Activated naive CD4-positive, alpha-beta T cell treated with anti-CD3 and anti-CD28 coated beads for 36 hours (primary cell): ENCODE measurements at places on chromosomes 1 and 21.

- DNase-seq = no peak
These were observed 135.9 kb upstream of the HMCN1 start for GRCh38 chr1:185598332-185598731.

DNA sequence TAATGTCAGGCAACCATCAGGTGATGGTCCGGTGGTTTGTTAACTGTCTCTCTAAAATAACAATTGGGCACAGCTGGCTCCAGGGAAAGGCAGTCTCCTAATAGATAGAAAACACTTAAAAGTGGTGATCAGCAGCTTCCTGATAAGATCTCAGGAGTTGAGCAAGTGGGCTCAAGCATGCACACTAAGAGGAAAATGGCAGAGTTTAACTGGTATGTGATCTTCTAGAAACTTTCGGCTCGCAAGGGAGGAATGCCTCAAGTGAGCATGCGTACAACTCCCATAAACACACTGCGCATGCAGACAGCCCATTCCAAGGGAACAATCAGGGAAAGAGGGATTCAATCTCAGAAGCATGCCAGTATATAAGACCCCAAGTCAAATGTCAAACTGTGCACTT is 52.2 kb upstream of the VTCN1 start:
- DNase-seq = no peak

- no peak for DNase-seq
These were observed 344.6 kb upstream of the LYPLAL1 start for GRCh38 chr1:218829097-218829496.

- no peak for DNase-seq
These were observed 8.9 kb downstream of the PGBD2 start for GRCh38 chr1:248914796-248915381.

DNA sequence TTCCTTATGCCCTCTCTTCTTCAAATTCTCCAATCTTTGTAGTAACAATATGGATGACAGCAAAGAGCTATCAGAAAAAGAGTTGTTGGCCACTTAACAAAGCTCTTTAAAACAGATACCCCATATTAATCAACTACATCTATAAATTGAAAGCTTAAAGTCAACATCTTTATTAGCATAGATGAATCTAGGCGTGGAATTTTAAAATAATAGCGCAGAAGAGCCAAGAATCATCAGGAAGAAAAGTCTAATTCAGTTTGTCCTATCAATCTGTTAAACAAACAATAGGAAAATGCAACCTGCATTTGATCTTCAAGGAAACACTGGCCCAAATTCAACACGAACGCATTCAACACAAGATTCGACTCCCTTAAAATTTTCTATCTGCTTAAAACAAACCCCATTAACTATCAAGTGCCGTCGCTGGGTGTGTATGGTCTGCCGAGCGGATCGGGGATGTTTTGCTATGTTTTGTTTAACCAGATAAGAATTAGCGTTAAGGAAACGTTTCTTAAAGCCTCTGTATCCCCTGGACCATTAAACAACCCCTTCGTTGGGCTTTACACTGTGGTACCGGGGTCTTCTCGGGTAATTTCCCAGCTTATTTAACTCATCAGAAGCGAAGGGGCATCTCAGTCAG is 1.0 kb downstream of the LYST start:
- DNase-seq = no peak

- DNase-seq = no peak
These were observed 80.5 kb downstream of the HSF2BP start for GRCh38 chr21:43578677-43579303.

DNA sequence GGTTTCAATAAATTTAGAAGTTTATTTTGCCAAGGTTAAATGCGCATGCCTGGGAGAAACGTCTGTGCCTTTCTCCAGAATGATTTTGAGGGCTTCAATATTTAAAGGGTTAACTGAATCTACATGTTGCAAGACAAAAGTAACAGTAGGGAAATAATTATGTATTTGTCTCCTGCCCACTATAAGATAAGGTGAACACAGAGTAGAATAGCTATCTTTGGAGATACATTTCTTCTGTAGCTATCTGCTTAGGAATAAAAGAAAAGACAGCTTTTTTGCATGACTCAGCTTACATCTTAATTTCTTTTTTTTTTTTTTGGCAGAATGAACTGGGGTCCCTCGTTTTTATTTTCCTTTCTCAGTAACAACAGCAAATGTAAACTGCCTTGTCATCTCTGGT is 1351.6 kb downstream of the AMY1C start:
- DNase-seq = no peak

DNA sequence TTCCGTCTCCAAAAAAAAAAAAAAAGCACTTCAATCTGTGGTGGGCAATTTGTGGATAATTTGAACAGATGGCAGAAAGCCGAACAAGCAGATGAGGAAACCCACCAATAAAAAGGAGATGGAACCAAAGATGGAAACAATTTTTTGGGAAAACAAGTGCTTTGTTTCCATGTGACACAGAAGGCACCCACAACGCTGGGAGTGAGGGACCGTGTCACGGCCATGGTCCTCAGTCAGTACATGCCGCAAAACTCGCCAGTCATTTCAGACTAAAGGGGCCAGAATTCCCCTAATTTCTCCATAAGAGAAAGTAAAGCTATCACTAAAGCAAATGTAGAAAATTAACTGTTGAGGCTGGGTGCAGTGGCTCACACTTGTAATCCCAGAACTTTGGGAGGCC is 5.0 kb downstream of the CCNL2 start:
- no peak for DNase-seq

DNA sequence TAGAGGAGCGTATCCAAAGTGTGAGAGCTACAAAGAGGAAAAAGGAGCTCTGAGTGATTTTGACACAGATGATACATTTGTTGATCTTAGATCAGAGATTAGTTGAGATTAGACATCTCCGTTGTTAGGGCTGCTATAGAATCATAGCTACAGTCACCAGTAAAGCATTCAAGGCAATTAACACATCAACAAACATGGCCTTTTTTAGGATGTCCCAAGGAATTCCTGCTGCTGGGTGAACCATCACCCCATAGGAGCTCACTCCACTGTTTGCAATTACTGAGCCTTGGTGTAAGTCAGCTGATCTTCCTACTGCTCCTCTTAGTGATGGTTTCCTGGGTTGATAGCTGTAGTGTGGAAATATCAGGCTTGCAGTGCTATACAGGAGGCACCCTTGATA is 6.7 kb upstream of the RSRP1 start:
- no peak for DNase-seq

DNA sequence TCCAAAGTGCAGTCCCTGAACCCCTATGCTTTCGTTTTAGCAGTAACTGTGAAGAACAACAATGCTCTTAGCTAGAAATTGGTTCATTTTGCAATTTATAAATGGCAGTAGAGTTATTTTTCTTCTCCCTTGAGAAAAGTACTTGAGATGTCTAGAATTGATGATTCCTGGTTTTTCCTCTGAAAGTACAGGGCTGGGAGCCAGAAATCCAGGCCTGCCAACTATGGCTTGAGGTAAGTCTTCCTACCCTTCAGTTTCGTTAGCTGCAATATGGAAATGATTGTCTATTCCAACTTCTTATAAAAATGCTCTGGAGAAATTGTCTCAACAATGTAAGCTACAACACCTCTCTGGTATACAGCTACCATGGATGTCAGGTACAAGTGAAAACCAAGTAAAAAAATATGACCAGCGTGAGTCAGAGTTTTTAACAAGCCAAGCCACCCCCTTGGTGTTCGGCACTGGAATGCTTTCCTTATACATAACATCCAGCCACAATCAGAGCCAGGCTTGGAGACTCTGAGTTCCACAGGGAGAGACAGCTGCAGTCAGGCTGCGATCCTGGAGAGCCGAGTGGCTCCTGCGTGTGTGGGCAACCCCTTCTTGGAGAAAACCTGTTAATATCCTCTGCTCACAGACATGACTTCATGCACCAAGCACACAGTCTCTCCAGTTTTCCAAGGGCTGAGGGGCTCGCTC is 22.0 kb downstream of the TSPAN2 start:
- no peak for DNase-seq

- no peak for DNase-seq
These were observed 40.6 kb downstream of the SCP2 start for GRCh38 chr1:52967666-52968065.

GRCh38 chr1:214136324-214136919 is 144.5 kb upstream of the SMYD2 start:
- no peak for DNase-seq

DNA sequence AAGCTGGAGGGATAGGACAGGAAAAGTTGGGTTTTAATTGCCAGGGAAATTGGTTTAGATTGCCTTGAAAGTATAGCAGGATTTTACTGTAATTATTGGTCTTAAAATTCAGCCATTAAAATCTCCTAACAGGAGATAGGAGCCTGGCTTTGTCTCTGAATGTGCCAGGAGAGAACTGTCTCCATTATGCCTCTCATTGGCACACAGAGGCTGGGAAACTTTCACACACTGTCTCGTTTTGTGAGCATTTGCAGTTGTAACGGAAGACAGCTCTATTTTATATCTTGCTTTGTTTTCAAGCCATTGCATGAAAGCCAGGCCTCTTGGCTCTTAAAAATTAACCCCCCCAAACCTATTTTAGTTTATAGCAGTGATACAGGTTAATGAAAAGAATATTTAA is 12.5 kb downstream of the DNAJC6 start:
- DNase-seq = no peak

- no peak for DNase-seq
These were observed 7.4 kb downstream of the CD247 start for GRCh38 chr1:167510881-167511280.

GRCh38 chr1:85607126-85607920 is 26.8 kb downstream of the CCN1 start:
- DNase-seq = no peak

GRCh38 chr1:207499573-207499972 is 3.6 kb downstream of the CR1 start:
- DNase-seq = peak; percentile 88

DNA sequence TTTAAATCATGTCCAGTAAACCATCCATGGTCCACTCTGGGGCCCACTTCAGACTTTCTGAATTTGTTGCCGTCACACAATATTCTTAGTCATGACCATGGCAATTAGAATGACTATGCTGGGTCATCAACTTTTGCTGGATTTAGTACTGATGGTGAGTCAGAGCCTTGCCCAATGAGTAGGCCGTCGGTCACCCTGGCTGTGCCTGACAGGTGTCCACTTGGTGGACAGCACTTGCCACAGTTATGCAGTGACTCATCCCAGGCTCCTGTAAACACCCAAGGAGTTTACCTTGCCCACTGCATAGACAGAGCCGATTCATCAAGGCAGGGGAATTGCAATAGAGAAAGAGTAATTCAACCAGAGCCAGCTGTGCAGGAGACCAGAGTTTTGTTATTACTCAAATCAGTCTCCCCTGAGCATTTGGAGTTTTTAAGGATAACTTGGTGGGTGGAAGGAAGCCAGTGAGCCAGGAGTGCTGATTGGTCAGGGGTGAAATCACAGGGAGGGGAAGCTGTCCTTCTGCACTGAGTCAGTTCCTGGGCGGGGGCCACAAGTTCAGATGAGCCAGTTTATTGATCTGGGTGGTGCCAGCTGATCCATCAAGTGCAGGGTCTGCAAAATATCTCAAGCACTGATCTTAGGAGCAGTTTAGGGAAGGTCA is 333.8 kb downstream of the PTPRU start:
- no peak for DNase-seq

DNA sequence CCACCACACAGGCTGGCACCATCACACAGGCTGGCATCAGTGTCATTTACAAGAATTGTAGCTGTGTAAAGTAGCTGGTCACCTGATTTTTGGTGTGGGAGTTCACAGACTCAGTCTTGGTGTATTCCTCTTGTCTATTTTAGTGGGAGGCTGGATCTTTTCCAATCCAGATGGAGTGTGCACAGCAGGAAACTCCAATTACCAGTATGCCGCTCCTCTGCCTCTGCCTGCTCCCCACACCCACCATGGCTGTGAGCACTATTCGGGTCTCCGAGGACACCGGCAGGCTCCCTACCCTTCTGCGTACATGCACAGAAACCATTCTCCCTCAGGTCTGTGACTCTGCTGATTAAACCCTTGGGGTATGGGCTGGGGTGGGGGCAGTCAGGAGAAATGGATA is 24.2 kb downstream of the TBX19 start:
- DNase-seq = no peak

DNA sequence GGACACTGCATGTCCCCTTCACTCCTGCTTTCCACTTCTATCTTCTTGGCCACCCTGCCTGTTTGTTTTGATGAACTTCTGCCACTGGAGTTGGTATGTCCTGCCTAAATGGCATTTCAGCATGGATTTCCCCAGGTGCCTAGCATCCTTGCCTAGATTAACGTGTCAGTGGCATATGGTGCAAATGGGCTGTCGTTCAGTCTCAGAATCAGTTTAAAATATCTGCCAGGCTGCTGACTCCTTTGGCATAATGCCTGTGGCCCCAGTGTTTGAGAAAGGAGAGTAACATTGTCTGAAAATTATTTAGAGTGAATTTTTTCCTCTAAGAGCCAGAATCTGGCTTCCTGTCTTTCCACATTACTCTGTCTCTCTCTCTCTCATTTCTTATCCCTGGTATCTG is 64.9 kb upstream of the BARHL2 start:
- no peak for DNase-seq

GRCh38 chr1:29696656-29697390 is 460.5 kb downstream of the PTPRU start:
- no peak for DNase-seq

DNA sequence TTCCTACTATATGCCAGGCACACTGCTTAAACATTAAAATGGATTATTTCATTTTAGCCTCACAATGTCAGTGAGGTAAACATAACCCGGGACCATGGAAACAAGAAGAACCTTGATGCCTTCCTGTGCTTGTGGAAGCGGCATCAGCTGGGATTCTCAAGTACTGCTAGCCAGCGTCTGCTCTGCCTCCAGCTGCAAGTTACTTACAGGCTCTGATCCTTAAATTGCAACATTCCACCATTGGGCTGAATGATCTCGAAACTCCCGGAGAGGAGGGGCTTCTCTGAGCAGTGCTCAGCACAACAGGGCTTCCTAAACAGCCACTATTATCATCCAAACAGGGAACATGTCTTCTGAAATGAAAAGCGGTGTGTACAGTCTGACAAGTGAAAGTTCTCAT is 6.7 kb upstream of the MAN1C1 start:
- DNase-seq = no peak

DNA sequence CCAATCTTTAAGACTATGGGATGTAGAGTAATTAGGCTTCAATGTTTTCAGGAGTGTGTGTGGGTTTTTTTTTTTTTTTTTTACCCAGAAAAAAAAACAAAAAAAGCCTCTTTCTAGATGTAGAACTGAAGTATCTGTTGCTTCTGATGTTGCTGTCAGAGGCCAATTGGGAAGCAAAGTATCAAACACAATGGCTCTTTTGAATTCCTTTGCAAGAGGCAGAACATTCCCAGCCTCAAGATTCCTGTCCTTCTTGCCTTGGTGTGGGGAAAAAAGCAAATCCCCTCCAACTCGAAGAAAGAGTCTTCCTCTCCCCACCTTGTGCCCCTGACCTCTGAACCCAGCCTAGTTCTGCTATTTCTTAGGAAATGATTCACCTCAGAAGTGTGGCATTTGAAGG is 55.4 kb upstream of the LMO4 start:
- DNase-seq = no peak

GRCh38 chr1:17739050-17739449 is 16.1 kb upstream of the ACTL8 start:
- DNase-seq = no peak

DNA sequence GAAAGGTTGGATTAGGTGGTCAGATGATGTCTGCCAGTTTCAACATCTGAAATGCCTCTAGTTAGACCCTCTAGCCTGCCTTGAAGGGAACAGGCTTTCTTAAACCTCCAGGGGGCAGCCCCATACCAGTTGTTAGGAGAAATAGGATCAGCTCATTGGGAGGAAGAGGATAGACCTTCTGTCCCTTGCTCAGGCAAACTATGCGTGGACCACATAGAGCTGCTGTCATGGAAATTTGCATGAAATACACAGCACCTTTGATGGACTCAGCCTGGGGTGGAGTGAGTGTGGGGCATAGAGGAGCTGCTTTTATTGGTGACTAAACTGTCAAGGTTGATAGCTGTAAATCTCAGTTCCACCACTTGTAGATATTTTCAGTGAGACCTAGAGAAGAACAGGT is 38.4 kb upstream of the SPAG17 start:
- no peak for DNase-seq
